NB4 (cell line): ENCODE measurements at places on chromosomes 6 and 20.

DNA sequence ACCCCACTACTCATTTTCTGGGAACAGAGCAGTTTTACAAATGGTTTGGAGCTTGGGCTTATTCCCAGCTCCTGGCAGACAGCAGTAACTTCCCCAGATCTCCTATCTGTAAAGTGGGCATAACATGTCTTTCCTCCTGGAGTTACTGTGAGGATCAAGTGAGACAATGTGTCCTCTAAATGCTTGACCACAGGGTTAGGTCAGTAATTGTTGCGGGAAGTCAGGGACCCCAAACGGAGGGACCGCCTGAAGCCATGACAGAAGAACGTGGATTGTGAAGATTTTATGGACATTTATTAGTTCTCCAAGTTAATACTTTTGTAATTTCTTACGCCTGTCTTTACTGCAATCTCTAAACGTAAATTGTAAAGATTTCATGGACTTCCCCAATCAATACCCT, 15.3 kb upstream of the ZNFX1 start:
- DNase-seq: no peak

DNA sequence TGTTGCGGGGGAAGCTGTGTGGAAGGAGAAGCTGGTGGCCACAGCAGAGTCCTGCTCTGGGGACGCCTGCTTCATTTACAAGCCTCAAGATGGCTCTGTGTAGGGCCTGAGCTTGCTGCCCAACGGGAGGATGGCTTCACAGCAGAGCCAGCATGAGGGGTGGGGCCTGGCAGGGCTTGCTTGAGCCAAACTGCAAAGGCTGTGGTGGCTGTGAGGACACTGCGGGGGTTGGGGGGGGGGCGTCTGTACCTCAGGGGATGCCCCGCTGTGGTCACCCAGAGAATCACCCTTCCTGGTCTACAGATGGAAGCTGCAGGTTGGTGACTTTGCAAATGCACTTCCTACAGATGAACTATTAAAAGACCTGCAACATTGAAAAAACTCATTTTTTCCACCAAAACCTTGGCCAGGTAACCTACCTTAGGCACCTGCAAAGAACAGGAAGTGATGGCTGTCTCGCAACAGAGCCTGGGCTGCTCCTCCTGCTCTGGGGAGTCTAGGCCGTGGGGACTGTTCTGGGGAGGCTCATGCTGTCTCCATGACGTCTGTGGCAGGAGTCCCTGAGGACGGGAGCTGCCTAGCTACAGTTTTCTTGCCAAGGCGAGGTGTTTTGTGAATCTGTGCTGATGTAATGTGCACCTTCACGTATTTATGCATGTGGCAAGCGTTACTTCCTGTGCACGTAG, 7.3 kb downstream of the NPBWR2 start:
- DNase-seq: no peak

- no peak for DNase-seq
These were observed 159.2 kb downstream of the MTFR2 start for GRCh38 chr6:136090929-136091328.

- peak; percentile 76 for DNase-seq
These were observed 914 bp upstream of the RANBP9 start for GRCh38 chr6:13712599-13712898.

GRCh38 chr6:139820210-139820609, 445.8 kb upstream of the CITED2 start:
- no peak for DNase-seq

- DNase-seq: no peak
These were observed 594.3 kb downstream of the UTRN start for GRCh38 chr6:144879436-144879835.

DNA sequence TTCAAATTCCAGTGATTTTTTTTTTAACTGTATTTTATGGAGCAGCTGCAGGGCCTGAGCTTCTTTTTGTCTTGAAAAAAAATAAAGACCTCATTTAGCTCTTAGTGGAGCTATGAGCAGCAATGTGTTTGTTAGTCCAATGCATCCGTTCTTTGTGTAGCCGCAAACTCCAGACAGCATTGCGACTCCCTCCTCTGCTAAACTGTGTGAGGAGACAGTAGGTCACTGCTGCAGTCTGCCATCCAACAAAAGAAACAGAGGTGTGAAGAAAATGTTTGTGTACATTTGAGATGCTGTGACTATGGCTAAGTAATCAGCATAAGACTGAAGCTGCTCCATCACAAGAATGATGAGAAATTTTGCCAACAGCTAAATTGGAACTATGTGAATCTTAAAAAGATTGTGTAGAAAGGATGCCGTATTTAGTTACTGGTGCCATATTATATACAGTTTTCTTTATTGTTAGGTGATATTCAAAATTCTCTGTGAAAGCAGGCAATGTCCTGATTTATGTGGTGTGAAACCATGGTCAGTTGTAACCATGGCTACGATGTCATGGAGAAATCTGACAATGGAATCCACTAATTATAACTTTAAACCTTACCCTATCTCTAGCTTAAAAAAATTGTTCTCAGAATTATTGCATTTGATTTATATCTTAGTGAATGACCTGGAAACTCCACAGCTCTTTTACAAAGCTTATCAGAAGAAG, 428.8 kb upstream of the EPHA7 start:
- DNase-seq: no peak

GRCh38 chr20:62860924-62861691, 514 bp downstream of the TCFL5 start:
- DNase-seq: peak; percentile 62

DNA sequence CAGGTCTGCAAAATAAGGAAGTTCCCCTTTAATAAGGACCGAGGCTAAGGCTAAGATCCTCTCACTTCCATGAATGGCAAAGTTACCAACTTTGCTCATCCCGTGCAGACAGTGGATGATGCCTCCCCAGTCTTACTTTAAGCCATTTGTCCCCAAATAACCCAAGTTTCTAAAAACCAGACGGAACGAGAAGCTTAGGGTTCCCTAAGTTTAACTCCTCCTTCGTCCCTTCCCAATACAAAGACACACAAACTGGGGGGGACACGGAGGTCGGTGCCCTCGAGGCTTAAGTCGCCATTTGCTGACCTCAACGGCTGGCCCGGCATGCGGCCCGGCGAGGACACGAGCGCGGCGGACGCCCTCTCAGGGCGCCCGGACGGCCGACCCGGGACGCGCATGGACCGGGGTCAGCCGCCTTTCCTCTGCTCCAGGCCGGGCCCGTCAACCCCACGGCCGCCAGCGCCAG, 527 bp downstream of the FBXO30 start:
- peak; percentile 80 for DNase-seq
